ENCODE measurements at places on chromosomes 16 and 17.

- DNase-seq, result no peak
Observed at GRCh38 chr16:31143011-31143693, 6.7 kb downstream of the PRSS36 start.

DNA sequence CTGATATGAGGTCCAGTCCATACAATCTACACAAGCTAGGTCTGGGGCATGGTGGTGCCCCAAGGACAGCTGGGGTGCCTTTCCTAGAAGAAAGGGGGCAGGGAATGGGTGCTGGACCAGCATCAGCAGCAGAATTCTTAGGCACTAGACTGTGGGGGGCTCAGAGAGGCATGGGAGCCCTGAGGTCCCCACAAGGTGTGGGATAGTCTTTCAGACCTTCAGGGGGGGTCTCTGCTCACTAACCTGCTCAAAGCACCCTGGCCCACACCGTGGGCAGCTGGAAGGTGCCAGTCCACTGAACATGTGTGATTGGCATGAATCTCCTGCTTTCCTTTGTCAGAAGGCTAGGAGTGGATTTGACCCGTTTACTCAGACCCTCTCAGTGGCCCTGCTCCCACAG is 26.1 kb upstream of the C16orf78 start:
- DNase-seq, result no peak

GRCh38 chr17:76394166-76394565 is 9.8 kb downstream of the SPHK1 start:
- DNase-seq, result no peak

DNA sequence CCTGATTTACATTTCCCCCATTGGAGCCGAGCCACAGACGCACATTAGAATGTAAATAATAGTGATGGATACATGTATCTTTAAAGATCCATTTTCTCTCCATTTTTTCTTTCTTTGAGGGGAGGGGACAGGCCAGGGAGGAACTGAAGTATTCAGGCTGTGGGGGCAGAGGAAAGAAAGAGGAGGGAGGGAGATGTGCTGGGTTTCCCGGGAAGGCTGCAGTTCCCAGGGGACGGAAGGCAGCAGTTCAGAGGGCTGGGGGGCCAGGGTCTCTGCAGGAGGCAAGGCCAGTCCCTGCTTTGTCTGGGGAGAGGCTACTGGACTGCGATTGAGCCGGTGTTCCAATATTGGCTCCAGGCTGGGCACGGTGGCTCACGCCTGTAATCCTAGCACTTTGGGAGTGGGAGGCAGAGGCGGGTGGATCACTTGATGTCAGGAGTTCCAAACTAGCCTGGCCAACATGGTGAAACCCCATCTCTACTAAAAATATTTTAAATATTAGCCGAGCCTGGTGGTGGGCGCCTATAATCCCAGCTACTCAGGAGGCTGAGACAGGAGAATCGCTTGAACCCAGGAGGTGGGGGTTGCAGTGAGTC is 94.2 kb upstream of the LHX1 start:
- no peak for DNase-seq

DNA sequence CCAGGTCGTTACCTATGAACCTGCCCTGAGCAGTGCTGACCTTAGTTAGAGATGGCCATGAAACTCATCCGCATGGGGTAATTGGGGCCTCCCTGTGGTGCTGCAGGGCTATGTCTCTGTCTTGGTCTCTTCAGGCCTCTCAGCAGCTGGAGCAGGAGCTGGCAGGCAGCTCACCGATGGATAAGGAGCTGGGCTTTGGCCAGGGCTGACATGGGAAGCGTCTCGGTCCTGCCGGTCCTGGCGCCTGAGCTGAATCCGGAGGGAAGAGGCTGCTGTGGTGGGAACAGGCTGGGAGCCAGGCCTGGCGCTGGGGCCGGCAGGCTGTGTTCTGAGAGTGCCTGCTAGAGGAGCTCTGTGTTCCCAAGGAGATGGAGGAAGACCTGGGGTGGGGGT is 10.1 kb downstream of the IL32 start:
- no peak for DNase-seq

Measured in hematopoietic multipotent progenitor cell treated with erythropoietin and hydrocortisone succinate and interleukin-3 and kit ligand, for 8 days (in vitro differentiated cells).